Stimulated activated CD8-positive, alpha-beta memory T cell treated with anti-CD3 and anti-CD28 coated beads, Interleukin-15, amount 100 ng/mL, for 4 hours (primary cell): ENCODE measurements at places on chromosomes 6 and 20.

GRCh38 chr20:9253006-9253539 is 184.2 kb downstream of the PLCB4 start:
- DNase-seq, result no peak

GRCh38 chr6:64415926-64416325 is 780.3 kb downstream of the PHF3 start:
- DNase-seq, result no peak

GRCh38 chr6:114049367-114049966 is 78.5 kb upstream of the HDAC2 start:
- no peak for DNase-seq

GRCh38 chr6:30712441-30712945 is 4.6 kb downstream of the MDC1 start:
- DNase-seq, result no peak

GRCh38 chr6:24908650-24909035 is 27.1 kb downstream of the RIPOR2 start:
- DNase-seq, result no peak

GRCh38 chr20:32006841-32007786 is 3.1 kb upstream of the CCM2L start:
- DNase-seq, result no peak

DNA sequence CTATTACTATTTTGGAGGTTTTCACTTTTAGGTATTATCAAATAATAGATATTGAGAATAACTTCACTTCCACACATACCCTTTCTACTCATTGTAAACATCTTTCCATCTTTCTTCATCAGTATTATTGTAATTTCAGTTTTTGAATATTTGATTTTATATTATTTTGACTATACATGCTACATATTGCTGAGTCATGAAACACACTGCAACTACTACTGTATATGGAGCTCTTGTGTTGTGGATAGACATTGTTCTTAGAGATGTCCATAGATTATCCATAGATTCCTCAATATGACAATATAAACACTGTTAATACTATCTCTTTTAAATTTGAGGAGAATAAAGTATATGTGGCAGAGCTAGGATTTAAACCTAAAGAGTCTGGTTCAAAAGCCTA is 819 bp upstream of the IMPG1 start:
- DNase-seq, result no peak

DNA sequence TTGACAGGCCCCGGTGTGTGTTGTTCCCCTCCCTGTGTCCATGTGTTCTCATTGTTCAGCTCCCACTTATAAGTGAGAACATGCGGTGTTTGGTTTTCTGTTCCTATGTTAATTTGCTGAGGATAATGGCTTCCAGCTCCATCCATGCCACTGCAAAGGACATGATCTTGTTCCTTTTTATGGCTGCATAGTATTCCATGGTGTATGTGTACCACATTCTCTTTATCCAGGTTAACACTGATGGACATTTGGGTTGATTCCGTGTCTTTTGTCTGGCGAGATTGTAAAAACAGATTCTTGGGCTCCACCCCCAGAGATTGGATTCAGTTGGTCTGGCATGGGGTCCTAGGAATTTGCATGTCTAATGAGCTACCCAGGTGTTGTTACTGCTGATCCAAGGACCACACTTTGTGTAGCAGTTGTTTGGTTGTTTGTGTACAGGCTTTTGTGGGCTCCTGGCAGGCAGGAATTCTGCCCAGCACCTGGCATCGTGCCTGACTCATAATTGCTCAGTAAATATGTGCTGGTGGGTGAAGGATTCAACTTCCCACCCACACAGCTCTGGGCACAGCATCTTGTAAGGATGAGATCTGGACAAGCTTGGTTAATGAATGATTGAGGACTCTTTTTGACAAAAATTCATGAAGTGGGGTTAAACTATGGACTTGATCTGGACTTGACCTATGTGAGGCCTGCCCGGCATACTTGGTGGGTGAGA is 5.2 kb downstream of the TOX2 start:
- DNase-seq, result no peak

DNA sequence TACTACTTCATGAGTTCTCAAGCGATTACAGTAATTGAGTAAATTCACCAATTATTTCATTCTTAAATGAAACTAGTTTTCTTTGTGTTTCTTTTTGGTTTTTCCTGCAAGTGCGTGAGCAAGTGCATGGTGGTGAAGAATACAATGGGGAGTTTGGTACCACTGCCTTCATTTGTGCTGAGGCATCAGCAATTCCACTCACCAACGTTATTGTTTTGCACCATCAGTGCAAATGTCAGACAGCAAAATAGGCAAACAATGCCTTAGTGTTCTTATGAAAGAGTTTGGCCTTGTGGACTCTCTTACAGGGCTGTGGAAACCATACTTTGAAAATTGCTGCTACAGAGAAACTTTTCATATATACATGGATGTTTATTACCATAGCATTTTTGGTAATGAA is 8.2 kb downstream of the CDH26 start:
- no peak for DNase-seq

DNA sequence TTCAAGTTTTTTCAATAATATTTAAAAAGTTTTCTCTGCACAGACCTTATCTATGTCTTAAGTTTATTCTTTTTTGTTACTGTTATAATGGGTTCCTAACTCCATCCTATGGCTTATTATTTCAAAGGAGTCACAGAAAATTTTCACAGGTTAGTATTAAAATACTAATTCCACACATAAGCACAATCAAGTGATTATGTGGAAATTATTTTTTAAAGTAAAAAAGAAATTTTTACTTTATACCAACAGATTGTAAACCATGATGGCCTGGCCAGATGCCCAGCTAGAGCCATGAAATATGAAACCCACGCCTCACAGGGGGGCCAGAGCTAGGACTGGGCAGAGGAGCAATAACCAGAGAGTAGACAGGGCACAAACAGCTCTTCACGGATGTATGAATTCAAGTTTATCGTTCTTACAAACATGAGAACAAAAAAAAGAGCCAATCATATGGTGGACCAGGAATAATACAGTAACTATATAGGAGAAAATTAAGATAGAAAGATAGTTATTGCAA is 34.0 kb downstream of the NUDT3 start:
- no peak for DNase-seq

DNA sequence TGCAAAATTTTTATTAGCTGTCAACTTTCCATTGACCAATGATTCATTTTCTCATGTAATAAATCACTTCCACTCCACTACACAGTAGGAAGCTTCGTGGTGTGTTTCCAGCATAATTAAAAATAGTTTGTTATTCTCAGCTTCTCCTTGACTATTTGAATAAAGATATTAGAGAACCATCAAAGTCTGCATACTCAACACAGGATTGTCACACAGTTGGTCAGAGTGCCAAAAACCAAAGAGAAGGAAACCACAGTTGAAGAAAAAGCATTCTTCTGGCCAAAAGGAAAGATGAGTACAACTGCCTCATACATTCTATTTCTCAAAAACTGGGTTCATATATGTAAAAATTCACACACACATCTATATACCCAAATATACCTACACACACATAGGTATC is 455.1 kb upstream of the HSF2 start:
- no peak for DNase-seq

DNA sequence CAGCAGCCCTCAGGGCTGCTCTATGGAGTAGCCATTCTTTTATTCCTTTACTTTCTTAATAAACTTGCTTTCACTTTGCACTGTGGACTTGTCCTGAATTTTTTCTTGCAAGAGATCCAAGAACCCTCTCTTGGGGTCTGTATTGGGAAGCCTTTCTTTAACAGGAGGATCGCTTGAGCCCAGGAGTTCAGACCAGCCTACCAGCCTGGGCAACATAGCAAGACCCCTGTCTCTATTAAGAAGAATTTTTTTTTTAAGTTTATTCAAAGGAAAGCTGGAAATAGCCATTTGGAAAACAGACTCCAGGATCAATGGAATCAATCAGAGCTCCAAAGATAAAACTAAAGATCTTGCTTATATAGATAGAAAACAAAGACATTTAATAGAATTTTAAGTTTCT is 29.1 kb downstream of the OR2B2 start:
- DNase-seq, result no peak

DNA sequence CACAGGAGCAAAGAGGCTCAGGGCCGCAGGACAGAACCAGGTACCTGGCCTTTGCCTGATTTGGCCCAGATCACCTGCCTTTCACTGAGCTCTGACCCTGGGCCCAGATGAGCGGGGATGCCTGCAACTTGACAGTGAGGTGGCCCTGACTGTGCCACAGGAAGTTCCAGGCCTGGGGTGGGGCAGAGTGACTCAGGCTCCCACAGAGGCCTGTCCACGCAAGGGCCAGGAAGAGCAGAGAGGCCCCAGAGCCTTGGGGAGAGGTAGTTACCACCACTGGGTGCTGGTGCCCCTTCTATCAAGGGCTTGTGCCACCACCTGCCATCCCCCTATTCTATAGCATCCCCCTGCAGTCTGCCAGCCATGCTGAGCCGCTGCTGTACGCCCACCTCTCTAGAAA is 4.1 kb upstream of the NOL4L start:
- DNase-seq, result no peak

- no peak for DNase-seq
Observed at GRCh38 chr6:30883685-30884520, at the start of gene DDR1. Gene DDR1 (plus strand): TSS chr6:30884519. CDS start chr6:30888730, 4,211 bp downstream.

DNA sequence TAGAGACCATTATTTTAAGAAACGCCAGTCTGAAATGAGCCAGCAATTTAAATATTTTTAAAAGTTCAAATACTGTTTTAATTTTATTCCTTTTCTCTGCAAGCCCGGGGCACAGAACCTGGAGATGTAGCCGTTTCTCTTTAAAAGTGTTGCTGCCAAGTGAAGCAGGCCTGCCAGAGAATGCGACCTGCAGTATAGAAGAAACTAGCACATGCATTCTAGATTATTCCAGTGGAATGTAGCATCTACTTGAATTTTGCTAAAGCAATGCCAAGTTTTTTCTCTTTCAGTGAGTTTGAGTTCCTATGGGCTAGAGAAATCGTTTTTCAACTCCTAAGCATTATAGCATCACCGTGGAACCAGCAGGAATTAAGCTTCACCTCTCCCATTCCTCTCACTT is 101.3 kb downstream of the QRSL1 start:
- DNase-seq, result no peak

GRCh38 chr6:15841937-15842726 is 179.3 kb upstream of the DTNBP1 start:
- DNase-seq, result no peak

- DNase-seq, result no peak
Observed at GRCh38 chr6:111740506-111740905, 132.7 kb downstream of the FYN start.

DNA sequence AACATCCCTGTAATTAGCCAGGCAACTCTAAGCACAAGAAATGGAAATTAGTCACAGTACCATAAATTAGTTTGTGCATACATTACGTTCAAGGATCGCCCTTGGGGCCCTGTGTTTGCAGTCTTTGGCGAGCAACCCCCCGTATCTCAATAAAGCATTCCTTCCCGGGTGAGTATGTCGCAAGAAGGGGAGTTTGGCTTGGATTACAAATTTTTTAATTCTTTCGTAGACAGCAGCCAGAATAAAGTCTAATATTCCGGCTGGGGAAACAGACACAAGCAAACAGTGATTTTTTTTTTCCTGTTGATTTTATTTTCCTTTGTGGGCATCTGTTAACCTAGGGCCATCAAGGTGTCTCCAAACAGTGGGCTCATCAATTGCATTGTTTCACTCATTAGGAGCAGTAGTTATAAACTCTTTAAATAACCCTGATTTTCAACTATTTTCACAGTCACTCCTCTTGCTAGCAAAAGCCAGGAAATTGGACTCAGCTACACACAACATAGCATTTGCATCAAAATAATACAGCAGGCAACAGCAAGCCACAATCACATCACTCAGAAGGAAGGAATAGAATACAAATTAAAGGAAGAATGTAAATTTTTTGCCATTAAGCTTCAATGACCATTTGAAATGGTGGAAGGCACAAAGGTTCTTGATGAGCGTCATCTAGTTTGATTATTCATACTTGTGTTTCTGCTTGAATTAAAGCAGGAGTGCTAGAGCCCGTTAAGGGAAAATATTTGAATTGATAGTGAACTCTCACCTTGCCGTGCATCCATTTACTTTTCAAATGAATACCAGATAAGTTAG is 85.3 kb downstream of the LINC00237 start:
- no peak for DNase-seq

- peak; percentile 11 for DNase-seq
Observed at GRCh38 chr6:142112451-142113061, 20.2 kb upstream of the GJE1 start.

DNA sequence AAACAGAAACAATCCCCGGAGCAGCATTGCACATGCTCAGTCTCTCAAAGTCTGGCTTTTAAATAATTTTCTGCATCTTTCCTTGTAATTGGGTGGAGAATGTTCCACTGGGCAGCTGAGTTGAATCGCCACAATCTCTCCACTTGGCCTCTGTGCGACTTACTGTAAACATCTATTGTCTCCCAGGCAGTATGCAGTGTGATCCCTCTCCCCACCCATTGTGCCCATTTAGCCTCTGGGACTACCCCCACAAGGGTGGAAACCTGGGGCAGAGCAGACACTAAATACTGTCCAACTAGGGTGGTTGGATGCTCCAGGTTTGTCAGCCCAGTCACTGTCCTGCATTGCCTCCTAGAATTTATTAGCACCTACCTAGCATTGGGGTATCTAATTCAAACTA is 96.2 kb downstream of the JARID2 start:
- DNase-seq, result no peak

DNA sequence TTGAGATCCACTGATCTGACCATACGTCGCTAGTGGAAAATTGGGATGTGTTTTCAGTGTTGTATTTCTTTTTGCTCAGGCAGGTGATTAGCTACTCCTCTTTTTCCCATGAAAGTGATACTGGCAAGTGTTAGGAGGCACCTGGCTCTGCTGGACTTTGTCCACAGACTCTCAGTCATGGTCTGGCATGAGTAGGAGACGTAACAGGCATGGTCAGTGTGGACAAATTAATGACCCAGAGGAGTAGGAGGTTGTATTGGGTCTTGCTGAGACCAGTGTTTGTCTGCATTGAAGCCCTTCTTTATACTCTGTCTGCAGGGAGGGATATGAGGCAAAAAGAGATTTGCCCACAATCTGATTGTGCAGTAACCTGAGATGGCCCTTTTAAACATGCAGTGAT is 178.7 kb downstream of the DTNBP1 start:
- DNase-seq, result no peak

GRCh38 chr20:37651932-37652331 is 41.9 kb upstream of the CTNNBL1 start:
- DNase-seq, result no peak

- no peak for DNase-seq
Observed at GRCh38 chr6:90105506-90106170, 191.0 kb downstream of the BACH2 start.

DNA sequence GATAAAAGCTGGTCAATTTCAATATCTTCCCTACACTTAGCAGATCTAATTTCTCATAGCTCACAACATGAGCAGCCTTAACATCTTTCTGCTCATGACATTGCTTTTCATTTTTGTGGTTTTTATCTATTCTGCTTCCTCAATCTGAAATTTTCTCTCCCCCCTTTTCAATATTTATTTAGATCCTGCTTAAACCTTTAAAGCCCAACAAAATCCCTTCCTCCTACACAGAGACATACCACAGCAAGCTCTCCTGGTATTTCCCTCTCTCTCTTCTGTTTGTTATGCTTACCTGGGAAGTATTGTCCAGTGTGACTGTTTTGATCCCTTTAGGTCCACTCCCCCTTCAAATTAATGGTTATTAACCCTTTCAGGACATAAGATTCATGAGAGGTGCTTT is 582.5 kb downstream of the RFPL4B start:
- DNase-seq, result no peak

GRCh38 chr6:2782825-2783187 is 17.6 kb downstream of the WRNIP1 start:
- no peak for DNase-seq
